ENCODE measurements at places on chromosomes 3 and 15.

DNA sequence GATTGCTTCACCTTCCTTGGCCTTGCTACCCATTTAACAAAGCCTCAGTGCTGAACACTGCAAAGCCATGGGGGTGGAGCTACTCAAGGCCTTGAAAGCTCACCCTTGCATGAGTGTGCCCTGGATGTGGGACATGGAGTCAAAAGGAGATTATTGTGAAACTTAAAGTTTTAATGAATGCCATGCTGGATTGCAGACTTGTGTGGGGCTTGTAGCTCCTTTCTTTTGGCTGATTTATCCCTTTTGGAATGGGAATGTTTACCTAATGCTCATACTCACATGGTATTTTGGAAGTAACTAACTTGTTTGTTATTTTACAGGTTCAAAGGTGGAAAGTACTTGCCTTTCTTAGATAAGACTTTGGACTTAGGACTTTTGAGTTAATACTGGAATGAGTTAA lies 538.5 kb upstream of the NECTIN3 start:
- DNase-seq: no peak

- DNase-seq: no peak
Observed at GRCh38 chr3:131348911-131349310, 32.7 kb upstream of the NUDT16 start.

- DNase-seq: no peak
Observed at GRCh38 chr3:24725514-24726255, 231.0 kb upstream of the THRB start.

- DNase-seq: no peak
Observed at GRCh38 chr3:68973639-68974038, 39.8 kb downstream of the EOGT start.

- no peak for DNase-seq
Observed at GRCh38 chr3:111285694-111286093, 214.1 kb downstream of the NECTIN3 start.

DNA sequence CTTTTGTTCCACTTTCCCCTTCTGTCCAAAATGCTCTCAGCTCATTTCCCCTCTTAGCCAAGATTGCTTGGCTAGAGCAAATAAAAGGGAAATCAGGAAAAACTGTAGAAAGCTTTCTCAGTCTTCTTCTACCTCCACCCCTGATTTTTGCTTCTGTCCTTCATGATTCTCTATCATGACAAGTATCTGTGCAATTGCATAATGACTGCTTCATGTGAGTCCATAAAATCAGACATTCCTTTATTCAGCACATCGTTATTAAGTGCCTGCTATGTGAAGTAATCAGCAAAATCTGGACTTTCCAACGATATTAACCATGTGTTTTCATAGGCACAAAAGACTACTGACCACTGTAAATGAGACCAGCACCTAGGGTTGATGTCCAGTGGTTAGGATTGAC lies 321.5 kb upstream of the CBLB start:
- no peak for DNase-seq

DNA sequence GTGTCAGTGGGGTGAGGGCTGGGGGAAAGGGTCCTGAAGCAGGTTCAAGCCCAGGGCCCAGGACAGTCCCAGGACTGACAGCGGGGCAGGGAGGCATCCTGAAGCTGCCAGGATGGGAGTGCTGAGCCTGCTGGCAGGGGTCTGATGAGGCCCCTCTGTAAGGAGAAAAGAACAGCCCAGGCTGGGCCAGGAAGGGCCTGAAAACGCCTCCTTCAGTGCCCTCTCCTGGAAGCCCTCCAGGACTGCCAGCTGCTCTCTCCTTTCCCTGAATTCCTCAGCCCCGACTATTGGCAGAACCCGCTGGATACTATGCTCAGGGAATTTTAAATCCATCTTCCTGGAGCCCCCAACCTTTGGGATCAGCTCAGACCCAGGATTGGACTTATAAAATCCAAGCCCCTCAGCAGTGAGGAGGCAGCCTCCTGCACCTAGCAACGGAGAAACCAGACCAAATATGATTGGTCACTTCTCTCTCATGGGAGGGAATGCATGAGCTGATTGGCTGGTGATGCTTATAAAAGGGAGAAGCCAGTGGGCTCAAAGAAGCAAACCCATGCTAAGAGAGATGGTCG lies 203.5 kb upstream of the LINGO1 start:
- DNase-seq: no peak

DNA sequence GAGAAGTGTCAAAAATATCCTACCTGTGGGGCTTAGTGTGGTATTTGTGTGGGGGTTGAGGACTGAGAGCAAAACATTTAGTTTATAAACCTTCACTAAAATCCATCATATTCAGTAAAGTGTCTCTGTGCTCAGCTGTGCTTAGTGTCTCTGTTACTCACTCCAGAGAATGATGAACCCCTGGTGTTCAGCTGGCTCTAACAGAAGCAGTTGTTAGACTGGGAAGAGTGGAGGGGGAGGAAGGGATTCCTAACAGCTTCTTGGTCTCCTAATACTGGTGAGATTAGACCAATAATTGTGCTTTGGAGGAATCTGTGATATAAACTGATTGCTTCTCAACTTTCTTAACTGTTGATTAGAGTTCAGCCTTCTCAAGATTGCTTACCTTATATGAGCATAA lies 1123.5 kb downstream of the ROBO2 start:
- DNase-seq: no peak

DNA sequence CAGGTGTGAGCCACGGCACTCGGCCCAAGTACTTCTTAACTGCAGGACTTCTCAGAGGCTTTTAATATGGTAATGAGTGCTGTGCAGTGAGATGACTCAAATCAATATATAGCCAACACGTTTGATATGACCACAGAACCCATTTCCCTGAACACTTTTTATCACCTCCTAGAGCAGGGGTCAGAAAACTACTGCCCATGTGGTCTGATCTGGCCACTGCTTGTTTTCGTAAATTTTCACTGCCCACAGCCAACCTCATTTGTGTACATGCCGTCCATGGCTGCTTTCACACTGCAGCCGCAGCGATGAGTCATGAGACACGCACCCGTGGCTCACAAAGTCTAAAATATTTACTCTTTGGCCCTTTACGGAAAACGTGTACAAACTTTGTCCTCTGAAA lies 179.2 kb downstream of the RORA start:
- DNase-seq: no peak

- DNase-seq: no peak
Observed at GRCh38 chr3:39343076-39343717, 13.7 kb downstream of the CCR8 start.

DNA sequence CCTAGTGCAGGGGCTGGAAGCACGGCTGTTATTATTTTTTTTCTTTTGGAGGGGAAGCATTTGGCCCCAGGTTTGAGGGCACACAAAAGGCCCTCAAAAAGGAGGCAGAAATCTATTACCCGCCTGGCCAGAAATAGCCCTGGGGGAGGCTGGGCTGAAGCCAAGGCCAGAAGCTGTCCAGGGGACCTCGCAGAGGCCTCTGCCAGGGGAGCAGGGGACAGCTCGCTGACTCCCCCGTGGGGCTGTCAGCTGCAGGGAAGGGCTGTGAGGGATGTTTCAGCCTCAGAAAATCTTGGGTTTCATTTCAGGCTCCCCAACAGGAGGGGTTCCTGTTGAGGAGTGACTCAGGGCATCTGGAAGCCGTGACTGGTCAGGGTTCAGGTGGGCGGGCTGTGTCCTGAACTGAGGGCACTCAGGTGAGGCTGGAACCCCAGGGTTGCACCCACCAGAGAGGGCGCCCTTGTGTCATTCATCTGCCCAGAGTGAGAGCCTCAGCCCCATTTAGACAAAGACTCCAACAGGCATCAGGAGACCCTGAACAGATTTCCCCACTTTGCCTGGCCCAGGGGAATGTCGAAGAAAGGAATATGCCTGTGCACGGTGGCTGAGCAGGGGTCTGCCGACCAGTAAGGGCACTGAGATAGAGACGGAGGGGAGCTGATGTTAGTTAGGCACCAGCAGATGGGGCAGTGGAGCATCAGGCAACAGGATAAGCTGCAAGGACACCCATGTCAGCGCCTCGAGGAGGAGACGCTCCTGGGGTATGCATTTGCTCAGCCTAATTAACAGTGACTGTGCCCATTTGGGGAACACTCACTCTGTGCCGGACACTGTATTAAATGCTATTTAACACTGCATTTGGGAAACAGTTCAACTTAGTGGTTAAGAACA lies 43.5 kb upstream of the SLC6A11 start:
- DNase-seq: no peak

DNA sequence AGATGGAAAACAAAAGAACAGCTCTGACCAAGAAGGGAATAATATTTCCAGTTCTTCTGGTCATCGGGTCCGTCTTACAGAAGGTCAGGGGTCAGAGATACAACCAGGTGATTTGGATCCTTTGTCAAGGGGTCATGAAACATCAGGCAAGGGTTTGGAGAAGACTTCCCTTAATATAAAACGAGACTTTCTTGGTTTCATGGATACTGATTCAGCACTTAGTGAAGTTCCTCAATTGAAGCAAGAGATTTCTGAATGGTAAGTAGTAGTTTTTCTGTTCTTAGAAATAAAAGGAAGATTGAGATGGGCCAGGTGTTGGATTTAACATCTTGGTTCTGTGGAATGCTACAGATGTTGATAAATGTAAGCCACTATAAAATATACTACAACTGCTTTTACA lies 9.5 kb downstream of the MGA start:
- no peak for DNase-seq

DNA sequence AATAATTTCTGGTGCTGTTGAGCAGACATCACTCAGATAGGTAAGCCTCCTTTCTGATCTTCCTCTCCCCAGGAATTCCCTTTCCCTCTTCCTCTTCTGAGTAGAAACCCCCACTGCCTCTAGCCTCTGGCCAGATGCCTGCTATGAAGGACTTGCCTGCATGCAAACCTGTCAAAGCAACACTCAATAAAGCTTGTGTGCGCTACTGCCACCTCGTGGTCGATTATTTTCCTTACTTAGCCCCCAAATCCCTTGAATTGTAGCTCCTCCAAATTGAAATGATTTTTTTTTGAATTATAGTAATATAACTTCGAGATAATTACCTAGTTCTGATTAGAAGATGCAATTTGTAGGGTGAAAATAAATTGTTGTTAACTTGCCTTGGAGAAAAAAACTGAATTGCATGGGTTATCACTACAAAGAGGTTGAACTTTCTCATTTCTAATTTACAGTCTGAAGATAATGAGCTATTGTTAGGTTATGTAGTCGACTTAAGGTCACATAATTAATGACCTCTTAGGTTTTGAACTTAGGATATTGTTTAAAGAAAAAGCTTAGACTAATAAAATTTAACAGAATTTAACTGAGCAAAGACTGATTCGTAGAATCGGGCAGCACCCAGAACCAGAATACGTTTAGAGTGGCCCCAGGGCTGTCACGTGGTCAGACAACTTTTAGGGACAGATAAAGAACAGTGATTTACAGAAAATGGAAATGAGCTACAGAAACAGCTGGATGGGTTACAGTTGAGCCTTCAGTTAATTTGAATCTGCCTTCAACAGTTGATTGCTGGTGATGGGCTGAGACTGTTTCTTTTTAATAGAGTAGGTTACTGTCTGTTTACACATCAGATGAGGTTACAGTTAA lies 269.3 kb downstream of the ARPP21 start:
- DNase-seq: peak; percentile 48

DNA sequence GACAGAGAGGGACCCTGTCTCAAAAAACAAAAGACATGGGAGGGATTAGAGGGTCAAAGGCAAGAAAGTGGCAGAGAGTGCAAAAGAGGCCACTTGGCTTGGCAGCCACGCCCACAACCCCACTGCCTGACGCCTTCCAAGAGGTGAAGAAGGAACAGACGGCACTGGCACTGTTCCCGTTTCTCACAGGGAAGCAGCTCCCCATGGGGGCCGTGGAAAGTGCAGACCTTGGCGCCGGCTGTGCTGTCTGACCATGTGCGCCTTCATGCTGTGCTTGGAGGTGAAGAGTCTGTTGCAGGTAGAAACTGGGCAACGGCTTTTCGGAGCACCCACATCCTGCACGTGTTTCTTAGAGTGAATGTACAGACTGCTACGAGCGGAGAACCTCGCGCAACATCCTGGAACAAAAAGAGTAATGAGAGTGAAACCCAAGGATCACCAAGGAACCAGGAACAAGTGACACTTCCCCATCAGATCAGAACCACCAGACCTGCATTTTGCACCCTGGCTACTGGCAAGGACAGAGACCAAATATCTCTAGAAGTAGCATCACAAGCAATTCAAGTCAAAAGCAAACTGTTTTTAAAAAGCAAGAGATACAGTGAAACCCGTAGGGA lies 9.7 kb downstream of the ZXDC start:
- DNase-seq: no peak

- DNase-seq: no peak
Observed at GRCh38 chr3:187073581-187074098, 65.7 kb downstream of the RPL39L start.

DNA sequence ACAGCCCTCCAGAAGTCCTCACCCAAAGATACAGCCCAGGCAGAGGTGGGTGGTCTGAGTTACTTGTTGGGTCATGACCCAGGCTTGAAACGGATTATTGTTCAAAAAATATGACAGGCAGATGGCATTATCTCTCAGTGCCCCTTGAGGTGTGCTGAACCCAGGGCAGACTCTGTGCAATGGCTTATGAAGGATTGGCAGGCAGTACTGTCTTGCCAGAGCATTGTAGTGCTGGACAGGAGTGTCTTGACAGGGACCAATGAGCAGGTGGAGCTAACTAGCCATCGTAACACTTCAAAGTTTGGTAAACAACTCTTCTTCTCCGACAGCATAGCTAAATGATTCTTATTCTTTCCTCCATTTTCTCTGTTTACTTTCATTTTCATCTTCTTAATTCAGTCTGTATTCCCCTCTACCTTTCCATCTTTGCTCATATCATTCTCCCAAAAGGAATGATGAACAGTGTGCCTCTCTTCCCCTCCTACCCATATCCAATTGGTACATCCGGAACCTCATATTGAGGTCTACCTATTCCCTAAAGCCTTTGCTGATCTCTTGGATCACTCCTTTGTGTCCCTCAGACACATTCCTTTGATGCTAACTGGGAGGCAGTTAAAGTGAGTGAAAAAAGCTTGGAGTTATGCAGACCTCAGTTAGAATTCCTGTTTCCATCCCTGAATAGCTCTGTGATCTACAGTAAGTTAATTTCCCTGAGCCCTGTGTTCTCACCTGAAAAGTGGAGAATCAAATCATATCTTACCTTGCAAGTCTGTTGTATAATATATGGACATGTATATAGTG lies 2.6 kb upstream of the IL20RB start:
- DNase-seq: no peak

DNA sequence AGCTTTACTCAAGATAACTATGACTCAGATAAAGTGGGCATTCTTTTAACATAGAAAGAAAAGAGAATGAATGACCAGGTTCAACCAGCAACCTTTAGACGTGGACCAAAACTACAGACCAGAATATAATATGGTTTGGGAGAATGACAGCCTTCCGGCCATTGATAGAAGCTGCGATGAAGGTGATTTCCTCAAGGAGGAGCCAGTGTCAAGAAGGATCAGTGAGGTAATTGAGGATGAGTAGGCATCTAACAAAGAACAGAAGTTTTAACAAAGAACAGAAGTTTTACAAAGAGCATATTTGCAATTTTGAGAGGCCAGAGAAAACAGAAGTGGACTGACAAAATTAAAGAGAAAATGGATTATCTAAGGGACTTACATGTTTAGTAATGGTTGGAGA lies 289.0 kb upstream of the AGTR1 start:
- no peak for DNase-seq

DNA sequence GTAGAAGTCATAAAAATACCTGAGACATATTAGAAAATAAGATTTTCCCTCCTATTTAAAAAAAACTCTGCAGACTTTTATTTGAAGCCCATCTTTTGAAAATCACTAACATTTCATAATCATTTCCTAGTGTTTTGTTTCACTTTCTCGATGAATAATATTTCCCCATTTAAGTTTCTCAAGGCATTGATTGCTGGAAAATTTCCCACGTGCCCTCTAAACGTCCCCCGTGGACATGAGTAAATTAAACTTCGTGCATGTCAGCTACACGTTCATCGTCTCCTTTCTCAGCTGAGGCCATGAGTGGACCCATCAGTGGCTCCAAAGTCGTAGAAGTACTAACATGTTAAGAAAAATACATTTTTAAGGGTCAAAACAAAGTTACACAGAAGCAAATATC lies 2.0 kb upstream of the TM2D3 start:
- DNase-seq: no peak
